ENCODE measurements at places on chromosomes 1 and 21.
A peak's percentile ranks its signal among the peaks of the same experiment; 100 is the strongest.

DNA sequence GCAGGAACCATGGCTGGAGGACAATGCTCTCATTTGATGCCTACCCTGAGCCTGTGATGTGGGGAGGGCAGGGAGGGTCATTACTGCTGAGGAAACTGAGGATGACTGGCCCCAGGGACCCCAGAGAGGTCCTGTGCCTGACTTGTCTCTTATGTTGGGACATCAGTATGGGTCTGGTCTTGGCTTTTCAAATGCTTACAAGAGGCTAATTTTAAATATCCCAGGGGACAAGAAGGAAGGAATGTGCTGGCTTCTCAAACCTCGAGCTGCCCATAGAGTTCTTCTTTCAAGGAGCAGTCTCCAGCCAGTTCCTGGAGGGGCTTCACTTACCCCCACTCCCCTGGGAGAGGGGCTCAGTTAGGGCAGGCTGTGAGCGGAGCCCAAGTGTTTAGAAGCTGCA, 168.2 kb downstream of the TRABD2B start:
- DNase-seq, result no peak

GRCh38 chr1:10638559-10639005, 157.9 kb downstream of the CASZ1 start:
- DNase-seq, result no peak

GRCh38 chr1:28449904-28450303, 55.9 kb upstream of the RCC1 start:
- DNase-seq, result no peak

GRCh38 chr21:31442339-31442738, 98.3 kb upstream of the TIAM1 start:
- no peak for DNase-seq

DNA sequence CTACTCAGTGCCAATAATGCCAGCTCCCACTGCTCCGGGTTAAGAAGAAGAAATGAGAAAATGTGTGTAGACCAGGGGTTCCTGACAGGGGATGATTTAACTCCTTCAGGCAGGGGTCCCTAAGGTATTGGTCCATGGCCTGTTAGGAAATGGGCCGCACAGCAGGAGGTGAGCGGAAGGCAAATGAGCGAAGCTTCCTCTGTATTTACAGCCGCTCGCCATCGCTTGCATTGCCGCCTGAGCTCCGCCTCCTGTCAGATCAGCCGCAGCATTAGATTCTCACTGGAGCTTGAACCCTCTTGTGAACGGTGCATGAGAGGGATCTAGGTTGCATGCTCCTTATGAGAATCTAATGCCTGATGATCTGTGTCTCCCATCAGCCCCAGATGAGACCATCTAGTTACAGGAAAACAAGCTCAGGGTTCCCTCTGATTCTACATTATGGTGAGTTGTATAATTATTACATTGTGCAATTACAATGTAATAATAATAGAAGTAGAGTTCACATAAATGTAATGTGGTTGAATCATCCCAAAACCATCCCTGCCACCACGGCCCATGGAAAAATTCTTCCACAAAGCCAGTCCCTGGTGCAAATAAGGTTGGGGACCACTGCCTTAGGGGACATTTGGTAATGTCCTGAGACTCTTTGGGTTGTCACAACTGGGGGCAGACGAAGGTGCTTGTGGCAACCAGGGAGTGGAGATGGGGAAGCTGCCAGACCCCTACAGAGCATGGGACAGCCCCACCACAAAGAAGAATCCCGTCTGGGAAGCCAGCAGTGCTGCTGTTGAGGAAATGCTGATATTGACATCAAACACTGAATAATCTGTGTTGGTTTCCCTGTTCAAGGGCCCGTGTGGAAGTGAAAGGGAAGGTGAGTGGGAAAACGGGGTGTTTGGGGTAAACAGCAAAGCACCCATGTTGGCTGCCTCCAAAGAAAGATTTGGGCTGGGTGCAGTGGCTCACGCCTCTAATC, 60.8 kb downstream of the DHRS3 start:
- no peak for DNase-seq

DNA sequence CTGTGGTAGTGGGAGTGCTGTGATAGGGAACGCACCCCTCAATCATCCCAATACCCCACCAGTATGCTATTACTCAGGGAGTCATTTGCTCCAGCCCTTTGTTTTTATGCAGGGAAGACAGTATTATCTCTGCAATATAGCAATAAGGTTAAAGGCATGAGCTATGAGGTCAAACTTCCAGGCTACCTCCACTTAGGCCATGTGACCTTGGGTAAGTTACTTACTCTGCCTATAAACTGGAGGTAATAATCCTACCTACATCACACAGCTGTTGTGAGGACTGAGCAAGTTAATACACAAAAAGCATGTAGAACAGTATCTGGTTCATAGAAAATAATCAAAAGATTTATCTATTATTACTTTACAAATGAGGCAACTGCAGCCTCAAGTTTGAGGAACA, 30.1 kb downstream of the MEF2D start:
- DNase-seq, result no peak

DNA sequence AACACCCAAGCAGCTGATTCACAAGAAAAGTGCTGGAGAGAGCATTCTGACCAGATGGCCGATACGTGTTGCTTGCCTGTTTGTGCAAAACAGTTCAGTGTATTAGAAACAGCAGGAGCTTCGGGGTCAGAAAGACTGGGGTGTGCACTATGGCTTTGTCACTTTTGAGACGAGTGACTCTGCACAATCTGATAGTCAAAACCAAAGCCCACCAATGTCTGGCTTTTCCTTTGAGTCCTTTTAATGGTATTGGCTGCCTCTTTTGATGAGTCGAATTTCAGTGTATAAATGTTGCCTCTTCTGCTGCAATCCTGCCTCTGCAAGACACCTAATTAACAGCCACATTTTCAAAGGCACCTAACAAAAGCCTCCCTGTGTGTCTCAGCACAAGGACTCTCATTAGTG, 444.6 kb downstream of the AJAP1 start:
- no peak for DNase-seq

- DNase-seq, result peak; percentile 89
Measured at GRCh38 chr21:34877485-34878128, 171.5 kb downstream of the RUNX1 start.

DNA sequence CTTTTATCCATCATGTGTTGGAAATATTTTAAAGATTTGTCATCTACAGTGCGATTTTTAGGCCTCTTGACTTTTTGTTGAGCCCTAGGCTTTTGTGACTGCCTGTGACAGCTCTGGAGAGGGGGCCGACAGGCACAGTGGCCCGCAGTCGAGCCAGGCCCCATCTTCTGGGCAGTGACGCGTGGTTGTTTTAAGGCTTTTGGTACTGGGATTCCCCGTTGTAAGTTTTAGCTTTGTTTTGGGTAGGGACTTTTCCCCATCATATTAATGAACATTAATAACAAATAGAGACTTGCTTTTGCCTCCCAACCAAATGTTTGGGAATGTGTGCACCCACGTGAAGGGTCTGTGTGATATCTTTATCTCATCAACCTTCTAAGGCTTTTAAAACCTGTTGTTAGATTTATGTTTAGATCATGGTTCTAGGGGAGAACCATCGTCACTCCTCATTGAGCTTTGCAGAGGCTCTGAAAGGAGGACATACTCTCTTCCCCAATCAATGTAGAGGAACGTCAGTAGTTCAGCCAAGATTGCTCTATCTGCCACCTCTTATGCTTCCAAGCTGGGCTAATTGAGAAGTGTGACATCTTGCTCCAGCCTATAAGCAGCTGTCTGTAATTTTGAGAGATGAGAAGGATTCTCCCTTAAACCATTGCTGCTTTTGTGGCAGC, 34.6 kb downstream of the MAPKAPK2 start:
- no peak for DNase-seq

GRCh38 chr1:30331415-30332065, 391.8 kb downstream of the MATN1 start:
- peak; percentile 5 for DNase-seq

- no peak for DNase-seq
Measured at GRCh38 chr1:226731257-226731893, 7.7 kb downstream of the ITPKB start.

- DNase-seq, result no peak
Measured at GRCh38 chr1:206706298-206706791, 21.6 kb downstream of the MAPKAPK2 start.

DNA sequence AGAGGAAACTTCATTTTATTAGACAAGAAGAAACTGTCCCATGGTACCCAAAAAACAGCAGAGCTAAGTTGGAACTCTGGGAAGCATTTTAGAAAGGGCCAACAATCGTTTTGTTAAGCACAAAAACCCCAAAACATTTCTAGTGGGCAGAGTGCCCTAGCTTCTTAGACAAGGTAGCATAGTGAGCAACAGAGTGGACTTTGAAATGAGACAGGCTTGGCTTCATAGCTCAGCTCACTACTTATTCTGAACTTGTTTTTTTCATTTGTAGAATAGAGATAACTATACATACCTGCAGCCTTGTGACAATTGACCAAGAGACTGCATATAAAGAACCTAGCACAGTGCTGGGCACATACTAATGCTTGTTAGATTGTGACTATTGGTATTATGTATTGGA, 50.1 kb downstream of the HLX start:
- no peak for DNase-seq

DNA sequence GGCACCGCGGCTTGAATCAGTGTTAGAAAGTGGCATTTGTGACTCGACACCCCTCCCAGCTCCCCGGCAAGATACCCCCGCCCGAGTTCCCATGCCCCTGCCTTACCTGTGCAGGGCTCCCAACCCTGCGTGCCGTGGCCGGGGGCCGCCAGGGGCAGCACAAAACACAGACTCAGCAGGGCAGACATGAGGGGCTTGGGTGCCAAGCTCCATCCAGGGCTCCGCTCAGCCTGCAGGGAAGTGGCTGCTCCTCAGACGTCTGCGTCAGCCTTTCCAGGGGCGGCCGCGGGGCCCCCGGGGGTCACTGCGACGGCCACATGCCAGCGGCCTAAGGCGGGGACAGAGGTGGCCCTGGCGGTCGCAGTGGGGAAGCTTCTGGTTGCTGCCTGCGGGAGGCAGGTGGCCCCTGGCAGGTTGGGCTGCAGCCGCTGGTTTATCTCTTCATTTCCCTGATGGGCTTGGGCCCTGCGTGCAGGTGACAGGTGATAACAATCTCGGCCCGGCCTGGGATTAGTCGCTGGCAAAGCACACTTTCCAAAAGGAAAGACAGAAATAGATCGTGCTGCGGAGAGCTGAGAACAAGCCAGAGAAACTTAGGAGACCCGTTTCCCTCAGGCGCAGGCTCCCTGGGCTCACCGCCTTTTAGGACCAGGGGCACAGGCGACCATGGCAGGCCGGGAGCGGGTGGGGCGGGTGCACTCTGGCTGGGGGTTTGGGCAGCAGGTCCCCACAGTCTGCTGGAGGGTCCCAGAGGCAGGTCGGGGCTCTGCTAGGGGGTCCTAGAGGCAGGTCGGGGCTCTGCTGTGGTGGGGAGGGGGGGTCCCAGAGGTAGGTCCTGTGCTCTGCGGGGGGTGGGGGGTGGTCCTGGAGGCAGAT, at the start of gene TSPEAR:
Gene TSPEAR (minus strand): TSS at position 246 of the 876 bp plus-strand sequence. CDS start 58 bp downstream, at position 188.
- no peak for DNase-seq

DNA sequence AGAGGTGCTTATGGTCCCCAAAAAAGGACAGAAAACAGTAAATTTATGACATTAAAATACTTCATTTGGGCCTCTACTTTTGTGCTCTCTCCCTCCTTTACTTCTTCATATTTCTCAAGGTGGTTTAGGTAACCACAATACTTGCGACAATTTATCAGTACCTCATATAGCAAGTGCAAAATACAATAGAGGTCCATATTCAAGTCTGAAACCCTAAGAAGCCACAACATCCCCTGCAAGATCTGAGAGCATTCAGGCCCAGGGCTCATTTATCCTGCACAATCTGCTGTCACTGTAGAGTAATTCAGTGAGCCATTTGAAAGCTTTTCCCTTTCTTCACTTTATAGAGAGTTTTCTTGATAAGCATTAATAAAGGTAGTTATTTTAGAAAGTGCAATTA, 24.2 kb upstream of the ATP6V1G3 start:
- DNase-seq, result no peak

DNA sequence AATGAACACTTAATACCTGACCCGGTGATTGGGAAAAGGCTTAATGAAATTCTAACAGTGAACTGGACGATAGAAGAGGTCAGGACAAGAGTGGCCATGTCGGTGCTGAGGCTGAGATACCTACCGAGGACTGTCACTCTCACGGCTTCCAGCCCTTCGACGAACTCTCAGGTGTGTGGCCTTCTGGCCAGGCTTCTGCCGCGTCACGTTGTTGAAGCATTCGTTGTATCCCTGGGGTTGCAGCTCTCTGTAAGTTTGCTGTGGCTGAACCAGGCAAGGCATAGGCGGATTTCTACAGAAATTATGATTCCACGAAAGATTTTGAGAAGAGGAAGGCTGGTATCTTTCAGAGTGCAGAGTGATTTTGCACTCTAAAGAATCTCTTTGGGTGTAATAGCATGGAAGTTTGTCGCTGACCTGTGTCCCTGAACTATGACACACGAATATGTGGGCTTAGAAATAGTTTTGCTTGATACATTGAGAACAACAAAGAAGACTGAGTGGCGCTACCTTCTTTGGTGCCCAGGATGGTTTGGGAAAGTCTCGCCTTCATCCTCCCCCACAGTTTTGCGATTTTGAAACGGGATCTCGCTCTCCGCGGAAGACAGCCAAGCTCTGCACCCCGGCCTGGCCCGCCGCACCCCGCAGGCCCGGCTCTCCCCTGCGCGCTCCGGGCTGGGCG, 403 bp upstream of the EPHX4 start:
- DNase-seq, result no peak

Data from mucosa of gallbladder (tissue), 1 donor.